HTR-8/SVneo (cell line): ENCODE measurements at places on chromosomes 3 and 15.

GRCh38 chr15:47669221-47669620 is 48.1 kb upstream of the SEMA6D start:
- no peak for DNase-seq

DNA sequence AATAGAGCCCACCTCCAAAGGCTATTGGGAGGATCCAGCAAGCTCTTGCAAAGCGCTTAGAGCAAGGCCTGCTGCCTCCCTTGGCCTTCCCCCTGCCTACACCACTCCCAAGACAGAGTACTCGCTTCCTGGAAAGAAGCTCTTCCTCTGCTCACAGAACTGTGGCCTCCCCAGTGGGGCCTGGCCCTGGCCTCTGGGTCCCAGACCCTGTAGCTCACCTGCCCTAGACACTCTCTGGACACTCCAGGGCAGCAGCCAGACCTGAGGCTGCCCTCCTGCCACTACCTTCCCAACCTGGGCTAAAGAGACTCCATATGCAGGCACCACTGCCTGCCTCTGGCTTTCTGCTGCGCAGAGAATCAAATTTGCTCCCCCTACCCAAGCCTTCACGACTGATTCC is 49.9 kb downstream of the GRIP2 start:
- DNase-seq, result no peak

DNA sequence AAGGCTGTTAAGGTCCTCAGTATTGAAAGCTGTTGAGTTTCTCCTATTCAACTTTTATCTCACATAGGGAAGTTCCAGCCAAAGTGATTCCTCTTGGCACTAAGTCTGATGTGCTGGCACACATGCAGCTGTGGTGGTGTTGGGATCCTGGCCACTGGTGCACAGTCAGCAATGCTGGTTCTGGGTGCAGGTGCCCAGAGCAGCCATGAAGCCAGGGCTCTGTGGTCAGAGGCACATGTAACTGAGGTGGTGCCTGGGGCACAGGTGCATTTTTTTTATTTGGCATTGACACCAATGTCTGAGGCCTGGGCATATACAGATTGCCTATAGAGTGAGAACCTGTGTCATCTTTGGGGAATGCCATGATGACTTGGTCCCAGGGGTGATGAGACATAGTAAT is 271.4 kb downstream of the POLQ start:
- no peak for DNase-seq

DNA sequence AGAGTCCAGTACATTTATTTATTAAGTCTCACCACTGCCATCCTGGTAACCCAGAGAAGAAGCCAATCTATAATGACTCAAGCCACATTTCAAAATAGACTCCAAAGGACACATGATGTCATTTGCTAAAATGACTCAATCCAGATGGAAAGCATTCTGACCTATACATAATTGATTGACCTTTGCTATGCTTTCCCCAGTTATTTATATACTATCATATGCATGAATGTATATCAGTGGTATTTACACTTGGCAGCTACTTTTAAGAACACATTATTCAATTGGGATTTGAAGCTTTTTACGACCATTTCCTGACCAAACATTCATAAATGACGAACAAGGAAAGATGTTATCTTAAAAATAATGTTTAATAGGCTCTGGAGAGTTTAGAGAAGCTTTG is 297.2 kb downstream of the FHIT start:
- DNase-seq, result no peak

DNA sequence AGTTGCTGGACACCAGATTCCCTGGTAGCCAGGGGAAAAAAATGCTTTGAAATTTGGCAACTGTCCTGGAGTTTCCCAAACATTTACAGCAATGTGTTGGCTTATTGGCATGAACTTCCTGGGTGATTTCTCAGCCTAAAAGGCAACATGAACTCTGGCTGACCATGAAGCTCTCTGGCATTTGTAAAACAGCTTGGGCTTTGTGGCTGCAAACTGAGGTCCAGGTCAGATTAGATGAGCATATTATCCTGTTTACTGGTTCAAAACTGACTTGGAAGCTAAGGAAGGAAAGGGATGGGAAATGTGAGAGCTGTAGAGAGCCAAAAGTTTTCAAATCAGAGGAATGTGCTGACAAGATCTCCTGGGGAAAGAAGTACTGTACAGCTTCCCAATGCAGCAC is 139.0 kb downstream of the P3H2 start:
- DNase-seq, result peak; percentile 61

GRCh38 chr3:41991437-41991836 is 29.5 kb upstream of the ULK4 start:
- DNase-seq, result no peak
